Right lobe of liver (tissue), 6 donors: ENCODE measurements at places on chromosomes 11 and 22. TPM values are rescaled to one million over a fixed set of nuclear protein-coding genes. Genes with fewer than 3 reads are reported as not detected.

DNA sequence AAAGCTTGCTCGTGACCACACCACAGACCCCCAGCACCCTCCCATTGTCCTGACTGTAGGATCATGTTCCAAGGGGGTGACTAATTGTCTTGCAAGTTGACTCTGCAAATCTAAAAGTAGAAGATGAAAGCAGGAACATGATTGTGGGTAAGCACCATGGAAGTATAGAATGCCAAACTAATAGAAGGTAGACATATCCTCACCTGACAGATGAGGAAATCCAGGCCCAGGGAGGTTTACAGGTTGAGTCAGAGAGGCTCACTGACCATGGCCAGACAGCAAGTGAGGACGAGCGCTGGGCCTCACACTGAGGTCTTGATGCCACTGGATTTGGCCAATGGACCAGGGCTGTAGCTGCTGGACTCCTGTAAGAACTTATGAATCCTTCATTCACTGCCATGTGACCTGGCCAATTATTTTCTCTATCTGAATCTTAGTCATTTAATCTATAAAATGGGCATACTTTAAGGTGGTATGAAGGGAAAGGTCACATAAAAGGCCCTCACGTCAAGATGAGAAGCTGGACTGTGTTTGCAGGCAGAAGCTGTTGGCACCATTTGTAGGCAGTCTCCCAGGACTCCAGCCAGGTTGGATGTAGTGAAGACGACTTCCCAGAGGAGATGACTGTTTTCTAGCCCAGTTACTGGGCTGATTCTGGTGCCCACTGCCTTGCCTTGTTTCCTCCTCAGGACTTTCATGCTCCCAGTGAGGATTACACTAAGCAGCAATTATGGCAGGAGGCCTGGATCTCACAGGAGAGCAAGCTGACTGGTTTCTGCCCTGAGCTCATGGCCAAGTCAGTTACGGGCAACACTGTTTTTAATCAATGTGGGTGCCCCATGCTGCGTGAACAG, 54.6 kb downstream of the GAB4 start:
- H3K27me3 ChIP-seq = no peaks in the 10 kb centered on the region
- H3K4me1 ChIP-seq = no peaks in the 10 kb centered on the region
- no peak overlapping the region for H3K4me3 ChIP-seq
- H3K27ac ChIP-seq = no peak overlapping the region
- H3K36me3 ChIP-seq = no peaks in the 10 kb centered on the region

DNA sequence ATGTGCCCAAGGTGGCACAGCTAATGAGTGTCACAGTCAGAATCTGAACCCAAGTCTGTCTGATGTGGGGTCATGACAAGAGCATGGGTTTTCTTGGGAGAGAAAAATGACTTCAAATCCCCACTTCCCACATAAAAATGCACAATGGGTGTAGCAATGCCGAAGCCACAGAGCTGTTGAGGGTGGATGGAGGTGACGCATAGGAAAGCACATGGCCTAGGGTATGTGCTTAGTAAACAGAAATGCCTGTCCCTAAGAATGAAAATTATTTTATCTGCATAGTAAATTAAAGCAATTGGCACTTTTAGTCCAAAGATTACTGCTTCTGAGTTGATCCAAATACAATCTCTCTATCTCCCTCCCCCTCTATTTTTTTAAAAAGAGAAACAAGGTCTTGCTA, 10.9 kb downstream of the MICAL3 start:
- no peaks in the 10 kb centered on the region for H3K4me1 ChIP-seq
- DNase-seq = no peak
- no peak overlapping the region for H3K4me3 ChIP-seq
- no peaks in the 10 kb centered on the region for H3K36me3 ChIP-seq

Gene MRGPRF
- total RNA-seq = 1.6 TPM

Gene CDKN1C
- total RNA-seq = 8.0 TPM

- H3K27ac ChIP-seq = no peak overlapping the region
- H3K36me3 ChIP-seq = no peaks in the 10 kb centered on the region
- no peaks in the 10 kb centered on the region for H3K27me3 ChIP-seq
- no peak overlapping the region for H3K4me3 ChIP-seq
- DNase-seq = no peak
- H3K4me1 ChIP-seq = no peaks in the 10 kb centered on the region
These were observed 34.7 kb downstream of the MUC6 start for GRCh38 chr11:1001617-1002405.

- H3K27me3 ChIP-seq = no peaks in the 10 kb centered on the region
- no peaks in the 10 kb centered on the region for H3K36me3 ChIP-seq
- DNase-seq = no peak
- H3K4me3 ChIP-seq = no peak overlapping the region
These were observed 37.9 kb downstream of the CELF1 start for GRCh38 chr11:47514825-47515647.

DNA sequence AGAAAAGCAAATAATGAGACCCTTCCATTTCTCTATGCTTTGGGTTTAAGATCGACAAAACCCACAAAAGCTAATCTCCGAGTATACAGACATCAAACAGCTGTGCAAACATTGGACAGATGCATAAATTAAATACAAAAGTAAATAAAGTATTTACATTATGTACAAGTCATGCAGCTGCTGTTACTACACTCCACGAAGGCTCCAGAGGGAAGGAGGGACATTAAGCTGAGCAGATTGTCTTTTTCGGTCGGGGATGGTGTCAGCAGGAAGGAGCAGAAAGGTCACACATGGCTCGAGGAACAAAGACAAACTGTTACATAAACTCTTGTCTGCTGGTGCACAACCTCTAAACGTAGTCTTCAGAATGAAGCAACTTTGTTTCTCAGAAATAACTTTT, 88.8 kb upstream of the BARX2 start:
- H3K27ac ChIP-seq = no peak overlapping the region
- no peak for DNase-seq
- no peak overlapping the region for H3K4me3 ChIP-seq
- no peaks in the 10 kb centered on the region for H3K4me1 ChIP-seq
- H3K36me3 ChIP-seq = no peaks in the 10 kb centered on the region
- no peaks in the 10 kb centered on the region for H3K27me3 ChIP-seq

Gene OR10V1
- total RNA-seq = not detected

- H3K36me3 ChIP-seq = no peaks in the 10 kb centered on the region
- H3K4me3 ChIP-seq = no peak overlapping the region
- peak; percentile 76 for DNase-seq
- no peaks in the 10 kb centered on the region for H3K4me1 ChIP-seq
- H3K27me3 ChIP-seq = no peaks in the 10 kb centered on the region
These were observed 89.0 kb upstream of the PARVA start for GRCh38 chr11:12288212-12288930.

Gene VPS26B
- 28.6 TPM for total RNA-seq

DNA sequence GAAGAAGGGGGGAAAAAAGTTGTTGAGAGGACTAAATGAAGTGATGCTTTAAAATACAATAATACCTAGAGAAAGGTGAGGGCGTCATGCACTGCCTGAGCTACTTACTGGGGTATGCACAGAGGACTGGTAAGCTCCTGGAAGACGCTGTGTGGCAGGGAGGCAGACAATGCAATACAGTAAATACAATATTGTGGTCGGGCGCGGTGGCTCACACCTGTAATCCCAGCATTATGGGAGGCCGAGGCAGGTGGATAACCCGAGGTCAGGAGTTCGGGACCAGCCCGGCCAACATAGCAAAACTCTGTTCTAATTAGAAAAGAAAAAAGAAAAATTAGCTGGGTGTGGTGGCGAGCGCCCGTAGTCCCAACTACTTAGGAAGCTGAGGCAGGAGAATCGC, 683 bp upstream of the SYTL2 start:
- no peaks in the 10 kb centered on the region for H3K4me1 ChIP-seq
- peak overlapping the region; percentile 59 for H3K4me3 ChIP-seq
- no peak for DNase-seq
- H3K27ac ChIP-seq = no peak overlapping the region
- H3K27me3 ChIP-seq = no peaks in the 10 kb centered on the region

- no peaks in the 10 kb centered on the region for H3K36me3 ChIP-seq
- no peaks in the 10 kb centered on the region for H3K27me3 ChIP-seq
- no peak overlapping the region for H3K4me3 ChIP-seq
These were observed 11.8 kb downstream of the GTSE1 start for GRCh38 chr22:46308283-46308988.

- H3K36me3 ChIP-seq = peaks cover 8% of the 10 kb centered on the region
- no peaks in the 10 kb centered on the region for H3K27me3 ChIP-seq
- H3K4me3 ChIP-seq = no peak overlapping the region
- no peaks in the 10 kb centered on the region for H3K4me1 ChIP-seq
These were observed 130.6 kb downstream of the ETS1 start for GRCh38 chr11:128456566-128457268.

DNA sequence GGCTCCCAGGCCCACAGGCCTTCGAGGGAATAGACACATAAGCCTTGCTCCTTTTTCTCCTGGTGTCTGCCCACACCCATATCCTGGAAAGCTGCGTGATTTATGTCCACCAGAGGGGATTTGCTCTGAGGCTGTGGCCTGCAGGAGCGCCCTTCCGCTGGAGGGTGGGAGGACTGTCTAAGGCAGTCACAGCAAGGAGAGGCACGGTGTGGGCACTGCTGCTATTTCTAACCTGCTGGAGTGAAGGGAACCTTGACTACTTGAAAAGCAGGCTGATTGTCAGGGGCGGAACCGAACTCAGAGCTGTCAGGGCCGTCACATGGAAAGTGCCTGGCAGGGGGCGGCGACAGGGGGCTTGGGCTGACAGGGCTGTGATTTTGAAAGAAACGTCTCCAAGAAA, 3.7 kb downstream of the UPB1 start:
- no peaks in the 10 kb centered on the region for H3K27me3 ChIP-seq
- H3K27ac ChIP-seq = peak overlapping the region; percentile 90
- peak overlapping the region; percentile 87 for H3K4me3 ChIP-seq
- DNase-seq = no peak

Gene NXPE1
- not detected for total RNA-seq

- H3K4me1 ChIP-seq = no peaks in the 10 kb centered on the region
- H3K4me3 ChIP-seq = no peak overlapping the region
- no peak for DNase-seq
- no peak overlapping the region for H3K27ac ChIP-seq
These were observed 116.6 kb downstream of the PLEKHA7 start for GRCh38 chr11:16897470-16898061.

DNA sequence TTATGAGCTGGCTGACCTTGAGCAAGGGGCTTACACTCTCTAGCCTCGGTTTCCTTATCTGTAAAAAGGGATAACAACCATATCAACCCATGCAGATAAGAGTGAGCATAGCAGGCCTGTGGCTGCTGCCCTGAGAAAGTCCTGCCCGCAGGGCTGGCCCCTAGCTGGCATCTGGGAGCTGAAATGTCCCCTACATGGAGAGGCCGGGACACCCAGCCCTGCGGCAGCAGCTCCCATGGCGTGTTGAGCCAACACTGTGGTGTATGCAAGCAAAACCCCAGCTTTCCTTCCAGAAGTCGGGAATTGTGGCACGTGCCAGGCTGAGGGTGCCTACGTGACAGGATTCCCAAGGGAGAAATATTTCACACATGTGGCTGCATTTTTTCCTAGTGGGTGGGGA, 358.9 kb downstream of the CTTN start:
- DNase-seq = no peak
- H3K36me3 ChIP-seq = no peaks in the 10 kb centered on the region
- H3K27ac ChIP-seq = no peak overlapping the region
- H3K4me3 ChIP-seq = no peak overlapping the region
- no peaks in the 10 kb centered on the region for H3K4me1 ChIP-seq

Gene OR2AG2
- not detected for total RNA-seq

DNA sequence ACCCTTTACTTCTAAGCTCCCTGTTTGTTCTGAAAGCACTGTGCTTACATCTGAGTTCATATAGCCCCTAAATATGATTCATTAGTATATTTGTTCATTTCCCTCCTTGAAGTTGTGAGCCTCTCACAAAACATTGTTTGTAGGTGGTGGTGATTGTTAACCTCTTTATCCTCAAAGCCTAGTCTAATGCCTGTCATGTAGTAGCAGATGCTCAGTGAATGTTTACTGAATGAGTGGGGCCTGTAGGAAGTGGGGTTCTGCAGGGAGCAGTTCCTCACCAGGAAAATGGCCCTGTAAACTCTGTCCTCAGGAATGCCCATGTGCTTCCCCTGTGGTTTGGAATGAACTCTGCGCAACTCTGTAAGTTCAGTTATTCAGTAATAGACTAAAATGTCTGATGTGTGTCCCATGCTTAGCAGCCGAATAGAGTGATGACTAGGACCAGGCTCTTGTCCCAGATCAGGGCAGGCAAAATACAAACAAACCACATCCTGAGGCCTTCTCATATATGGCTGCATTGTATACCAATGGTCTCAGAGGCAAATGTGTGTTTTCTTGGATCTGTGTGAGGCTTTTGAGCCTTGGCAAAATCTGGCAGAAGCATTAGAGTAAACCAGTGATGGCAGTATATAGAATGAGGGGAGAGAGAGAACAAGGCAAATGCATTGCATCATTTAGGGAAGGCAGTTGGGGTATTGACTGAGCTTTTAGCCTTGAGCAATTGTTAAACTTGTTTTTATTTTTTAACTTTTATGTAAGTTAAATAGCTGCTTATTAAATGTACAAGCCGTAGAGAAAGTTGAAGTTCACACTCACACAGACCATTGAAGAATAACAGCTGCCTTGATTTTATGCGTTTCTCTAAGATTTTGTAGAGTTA, 91.4 kb upstream of the BIRC3 start:
- H3K4me3 ChIP-seq = no peak overlapping the region
- no peaks in the 10 kb centered on the region for H3K4me1 ChIP-seq
- no peak for DNase-seq

- H3K27ac ChIP-seq = no peak overlapping the region
- H3K4me1 ChIP-seq = no peaks in the 10 kb centered on the region
- no peak overlapping the region for H3K4me3 ChIP-seq
- DNase-seq = no peak
- H3K36me3 ChIP-seq = peaks cover 3% of the 10 kb centered on the region
These were observed 7.7 kb downstream of the SCO2 start for GRCh38 chr22:50517495-50518260.

DNA sequence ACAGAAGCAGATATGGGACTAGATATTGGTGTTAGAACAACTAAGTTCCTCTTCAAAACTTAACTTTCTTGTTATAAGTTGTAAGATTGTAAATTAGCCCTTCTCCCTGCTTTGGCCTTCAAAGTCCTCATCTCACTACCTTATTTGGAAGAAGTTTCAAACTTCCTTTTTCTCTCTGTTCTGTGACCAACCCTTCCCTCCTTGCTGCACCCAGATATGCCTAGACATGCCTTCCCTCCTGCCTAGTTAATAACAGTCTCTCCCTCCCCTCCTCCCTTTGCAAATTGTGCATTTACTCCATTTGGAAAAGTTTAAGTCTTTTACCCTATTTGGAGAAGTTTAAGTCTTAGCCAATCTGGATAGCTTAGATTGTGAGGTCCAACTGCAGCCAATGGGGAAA, 4.9 kb downstream of the OR52K2 start:
- H3K27ac ChIP-seq = no peak overlapping the region
- H3K27me3 ChIP-seq = no peaks in the 10 kb centered on the region
- H3K36me3 ChIP-seq = no peaks in the 10 kb centered on the region
- no peak overlapping the region for H3K4me3 ChIP-seq

GRCh38 chr11:79033833-79034232, 407.0 kb downstream of the TENM4 start:
- H3K27me3 ChIP-seq = no peaks in the 10 kb centered on the region
- no peak overlapping the region for H3K4me3 ChIP-seq
- no peaks in the 10 kb centered on the region for H3K4me1 ChIP-seq
- DNase-seq = no peak
- H3K27ac ChIP-seq = no peak overlapping the region

Gene CRYAB
- total RNA-seq = 5.1 TPM

Gene FBLN1
- 4.2 TPM for total RNA-seq

Gene TBX10
- not detected for total RNA-seq
